Activated T-cell treated with anti-CD3 and anti-CD28 coated beads for 1 hour (primary cell): ENCODE measurements at places on chromosomes 3 and 15.

- DNase-seq, result no peak
These were observed 9.4 kb downstream of the AAGAB start for GRCh38 chr15:67244971-67245478.

DNA sequence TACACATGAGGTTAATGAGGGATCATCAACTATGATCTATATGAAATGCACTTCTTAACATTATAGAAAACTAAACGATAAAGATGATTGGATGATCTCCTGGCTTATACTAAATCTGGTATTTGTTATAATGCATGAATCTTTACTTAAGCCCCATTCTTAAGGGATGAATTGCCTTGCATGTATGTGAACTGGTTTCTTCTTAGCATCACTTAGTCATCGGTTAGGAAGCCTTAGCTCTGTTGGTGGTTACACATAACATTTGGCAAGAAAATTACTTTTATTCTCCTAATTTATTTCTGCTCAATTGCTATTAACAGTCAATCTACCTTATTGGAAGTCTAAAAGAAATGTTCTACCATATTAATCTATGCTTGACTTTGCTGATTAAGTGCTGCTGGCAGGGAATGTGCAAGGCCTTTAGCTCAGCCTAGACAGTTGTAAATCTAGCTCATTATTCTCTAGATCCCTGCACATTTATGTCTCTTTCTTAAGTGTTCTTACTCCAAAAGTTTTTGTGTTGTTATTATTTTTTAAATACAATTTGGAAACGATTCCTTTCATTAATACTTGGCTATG lies 356.0 kb downstream of the ZPLD1 start:
- DNase-seq, result no peak

DNA sequence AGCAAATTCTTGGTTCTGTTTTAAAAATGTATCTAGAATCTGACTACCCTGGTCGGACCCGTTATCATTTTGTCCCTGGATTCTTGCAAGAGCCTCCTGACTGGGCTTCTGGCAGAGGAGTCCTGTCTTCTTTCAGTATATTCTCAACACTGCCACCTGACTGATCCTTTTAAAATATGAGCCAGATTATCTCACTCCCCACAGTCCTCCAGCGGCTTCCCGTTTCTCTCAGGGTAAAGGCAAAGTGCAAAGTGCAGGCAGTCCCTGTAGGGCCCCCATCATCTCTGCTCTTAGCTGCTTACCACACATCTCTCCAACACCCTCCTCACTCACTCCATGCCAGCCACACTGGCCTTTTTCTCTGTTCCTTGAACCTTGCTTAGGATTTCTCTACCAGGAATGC lies 28.4 kb downstream of the CRTC3 start:
- DNase-seq, result no peak

- no peak for DNase-seq
These were observed 378.6 kb downstream of the MAGI1 start for GRCh38 chr3:65660000-65660598.

DNA sequence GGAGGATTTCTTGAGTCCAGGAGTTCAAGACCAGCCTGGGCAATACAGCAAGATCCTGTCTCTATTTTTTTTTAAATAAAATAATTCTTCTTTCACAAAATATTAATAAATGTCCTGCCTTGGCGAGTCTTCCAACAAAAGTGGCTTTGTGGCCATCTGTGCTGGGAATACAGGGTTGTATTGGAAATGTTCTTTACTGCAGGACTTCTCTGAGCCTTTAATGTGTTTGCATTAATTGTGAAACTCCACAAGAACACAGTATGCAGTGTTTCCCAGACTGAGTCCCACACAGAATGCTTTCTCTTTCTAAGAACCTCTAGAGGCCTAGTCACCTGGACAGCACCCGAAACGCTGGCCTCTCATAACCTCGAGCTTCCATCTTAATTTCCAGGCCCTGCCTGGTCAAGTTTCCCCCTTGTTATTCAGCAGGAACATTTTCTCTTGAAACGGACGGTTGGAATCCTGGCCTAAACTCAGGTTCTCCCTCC lies 85.4 kb upstream of the ARRDC4 start:
- no peak for DNase-seq
